ENCODE measurements at places on chromosomes 13 and 19.

DNA sequence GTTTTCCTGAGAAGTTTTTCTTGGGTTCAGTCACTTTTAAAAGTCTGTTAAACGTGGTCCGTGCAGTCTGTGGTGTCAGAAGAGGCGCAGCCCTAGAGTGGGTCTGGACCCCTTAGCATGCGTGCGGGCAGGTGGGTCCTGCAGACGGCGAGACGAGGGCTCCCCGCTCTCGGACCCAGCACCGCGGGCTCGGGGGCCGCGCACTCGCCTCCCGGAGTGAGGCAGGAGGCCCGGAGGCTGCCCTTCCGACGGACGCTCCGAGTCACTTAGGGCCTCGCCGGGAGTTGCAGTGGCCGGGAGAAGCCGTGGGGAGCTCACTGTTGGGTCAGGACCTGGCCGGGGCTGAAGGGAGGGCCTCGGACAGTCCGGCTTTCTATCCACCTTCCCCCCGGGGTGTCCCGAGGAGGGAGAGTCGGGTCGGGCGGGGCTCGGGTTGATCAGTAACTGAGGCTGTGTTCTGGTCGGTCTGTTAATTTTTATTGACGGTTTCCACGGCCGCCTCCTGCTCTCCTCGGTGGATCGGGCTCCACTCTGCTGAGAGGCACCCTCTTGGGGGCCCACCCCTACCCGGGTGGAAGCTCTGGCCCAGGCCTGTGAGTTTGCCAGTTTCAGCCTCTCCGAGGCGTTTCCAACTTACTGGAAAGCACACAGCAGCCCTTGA, 1.3 kb downstream of the PTBP1 start:
- DNase-seq, result no peak

DNA sequence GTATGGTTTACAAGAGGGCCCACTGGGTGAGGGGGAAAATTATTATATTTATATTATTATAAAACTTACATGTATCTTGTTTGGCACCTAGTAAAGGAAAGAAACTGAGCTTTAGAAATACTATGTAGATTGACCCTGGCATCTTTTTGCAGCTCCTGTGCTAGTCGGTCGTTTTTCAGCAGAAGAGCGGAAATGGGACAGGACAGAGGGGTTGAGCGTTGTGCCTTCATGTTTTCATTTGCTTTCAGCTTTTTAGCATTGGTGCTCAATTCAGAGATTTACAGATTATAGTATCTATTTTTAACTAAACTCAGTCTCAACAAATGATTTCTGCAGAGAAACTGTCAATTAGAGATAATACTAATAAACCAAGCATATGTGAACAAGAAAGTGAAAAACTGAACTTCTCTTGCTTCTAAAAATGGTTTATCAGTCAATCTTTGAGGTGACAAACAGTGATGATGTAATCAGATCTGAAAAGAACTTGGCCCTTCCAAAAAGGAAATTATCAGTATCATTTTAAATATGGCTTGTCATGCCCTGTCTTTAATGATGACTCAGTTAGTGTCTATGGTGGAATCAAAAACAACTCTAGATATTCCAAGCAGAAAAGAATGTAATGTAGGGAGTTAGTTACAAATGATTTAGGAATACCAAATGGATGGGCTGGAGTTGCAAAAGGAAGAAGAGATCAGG, 56.9 kb upstream of the KCTD4 start:
- no peak for DNase-seq

- DNase-seq, result peak; percentile 12
Observed at GRCh38 chr13:99979453-99980200, 2.0 kb upstream of the ZIC2 start.

GRCh38 chr19:2423071-2423914, 4.1 kb downstream of the TIMM13 start:
- no peak for DNase-seq

DNA sequence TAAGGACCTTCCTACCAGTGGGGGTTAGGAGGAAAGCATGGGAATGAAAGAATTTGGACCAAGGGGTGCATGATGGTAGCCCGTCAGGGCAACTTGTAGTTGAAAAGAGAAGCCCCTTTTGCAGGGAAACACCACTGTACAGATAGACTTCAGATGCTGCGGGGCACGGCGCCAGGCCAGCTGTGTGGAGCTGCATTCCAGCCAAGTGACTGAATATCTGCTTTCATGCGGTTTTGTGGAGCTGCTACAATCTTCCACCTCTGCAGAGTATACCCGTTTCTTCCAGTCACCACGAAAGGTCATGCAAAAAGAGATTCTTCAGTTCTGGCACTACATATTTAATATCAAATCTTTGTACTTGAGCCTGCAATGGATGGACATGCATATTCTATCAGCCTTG, 104.7 kb downstream of the RGCC start:
- no peak for DNase-seq

DNA sequence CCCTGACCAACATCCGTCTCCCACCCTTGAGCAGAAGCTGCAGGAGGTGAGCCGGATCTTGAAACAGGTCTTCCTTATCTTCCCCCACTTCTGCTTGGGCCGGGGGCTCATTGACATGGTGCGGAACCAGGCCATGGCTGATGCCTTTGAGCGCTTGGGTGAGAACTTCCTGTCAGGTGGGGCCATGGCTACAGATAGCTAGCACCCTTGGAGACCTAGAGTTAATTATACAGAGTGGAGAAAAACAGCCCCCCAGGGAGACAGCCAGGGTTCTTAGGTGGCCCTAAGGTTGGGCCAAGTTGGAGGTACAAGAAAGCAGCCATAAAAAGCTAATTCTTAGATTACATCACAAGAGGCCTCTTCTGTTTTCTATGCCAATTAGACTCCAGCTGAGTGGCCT, 8.9 kb upstream of the ARHGAP45 start:
- no peak for DNase-seq
